NCI-H774 (cell line): ENCODE measurements at places on chromosomes 7 and 10.
A peak's percentile ranks its signal among the peaks of the same experiment; 100 is the strongest.

- DNase-seq = no peak
Observed at GRCh38 chr10:17910125-17910789, 41.5 kb upstream of the SLC39A12 start.

DNA sequence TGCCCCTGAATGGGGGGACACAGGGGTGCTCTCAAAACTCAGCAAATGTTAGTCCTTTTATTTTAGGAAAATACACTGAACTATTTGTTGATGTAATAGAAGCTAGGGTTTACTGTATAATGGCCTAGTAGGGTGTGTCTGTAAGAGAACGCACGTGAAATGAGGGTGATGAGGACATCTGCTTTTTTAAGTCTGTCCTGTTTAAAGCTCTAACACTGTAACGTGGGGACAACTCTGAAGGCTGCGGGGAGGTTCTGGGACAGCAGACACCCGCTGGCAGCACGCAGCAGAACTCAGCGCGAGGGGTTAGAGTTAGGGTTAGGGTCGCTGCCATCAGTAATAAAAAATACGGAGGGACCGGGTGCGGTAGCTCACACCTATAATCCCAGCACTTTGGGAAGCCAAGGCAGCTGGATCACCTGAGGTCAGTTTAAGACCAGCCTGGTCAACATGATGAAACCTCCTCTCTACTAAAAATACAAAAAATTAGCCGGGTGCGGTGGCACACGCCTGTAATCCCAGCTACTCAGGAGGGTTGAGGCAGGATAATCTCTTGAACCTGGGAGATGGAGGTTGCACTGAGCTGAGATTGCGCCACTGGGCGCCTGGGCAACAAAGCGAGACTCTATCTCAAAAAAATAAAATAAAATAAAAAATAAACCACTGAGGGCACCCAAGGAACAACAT lies 98.0 kb downstream of the CTBP2 start:
- no peak for DNase-seq

- DNase-seq = no peak
Observed at GRCh38 chr10:33529234-33529633, 194.8 kb upstream of the NRP1 start.

- DNase-seq = no peak
Observed at GRCh38 chr7:93765475-93765874, 125.1 kb downstream of the TFPI2 start.

DNA sequence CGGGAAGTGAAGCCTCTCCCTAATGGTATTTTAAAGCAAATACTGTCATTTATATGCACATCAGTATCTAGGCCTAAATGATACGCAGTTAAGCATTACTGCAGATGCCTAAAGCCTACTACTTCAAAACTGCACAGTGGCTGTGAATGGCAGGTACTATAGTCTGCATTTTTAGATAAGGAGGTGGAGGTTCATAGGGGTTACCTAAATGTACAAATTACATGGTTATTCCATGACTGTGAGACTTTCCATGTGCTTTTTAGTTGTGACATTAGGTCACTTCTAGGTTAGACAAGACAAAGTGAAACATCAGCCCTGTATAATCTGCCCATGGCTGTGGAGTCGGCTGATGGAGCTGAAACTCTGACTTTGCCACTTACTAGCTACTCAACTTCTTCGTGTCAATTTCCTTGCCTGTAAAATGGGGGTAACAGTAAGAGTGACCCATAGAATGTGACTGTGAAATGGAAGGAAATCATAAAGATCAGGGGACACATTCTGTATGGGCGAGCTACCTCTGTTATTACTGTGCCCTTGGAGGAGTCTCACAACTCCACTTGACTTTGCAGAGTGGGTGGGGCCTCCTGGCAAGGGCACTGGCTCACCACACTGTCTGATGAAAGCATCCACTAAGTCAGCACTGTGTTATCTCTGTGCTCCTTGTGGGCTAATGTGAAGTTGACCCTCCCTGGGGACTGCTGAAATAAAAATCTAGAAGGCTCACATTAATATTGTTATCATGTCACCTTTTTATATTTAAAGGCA lies 239.4 kb downstream of the TNS3 start:
- no peak for DNase-seq

GRCh38 chr7:98514211-98515031 lies 102.7 kb upstream of the NPTX2 start:
- no peak for DNase-seq

DNA sequence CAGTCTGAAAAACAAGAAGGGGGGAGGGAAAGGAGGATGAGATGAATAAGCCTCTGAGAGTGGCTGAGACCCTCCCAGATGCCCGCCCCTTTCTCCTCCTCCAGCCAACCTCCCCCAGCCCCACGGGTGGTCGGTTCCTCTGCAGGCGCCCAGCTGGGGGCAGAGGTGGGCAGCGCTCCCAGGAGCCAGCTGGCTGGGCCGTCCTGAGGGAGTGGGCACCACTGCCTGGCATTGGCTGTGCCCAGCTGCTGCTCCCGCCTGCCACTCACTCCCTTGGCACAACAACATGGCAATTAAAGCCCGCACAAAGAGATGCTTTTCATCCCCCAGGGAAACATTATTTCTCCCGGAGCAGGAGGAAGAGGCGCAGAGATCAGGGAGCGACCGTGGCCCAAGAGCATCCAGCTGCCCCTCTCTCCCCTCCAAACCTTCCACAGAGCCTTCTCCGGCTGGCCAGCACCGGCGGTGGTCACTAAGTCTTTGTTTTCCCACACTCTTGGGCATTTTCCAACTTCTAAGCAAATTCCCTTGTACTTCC lies 107.2 kb downstream of the SPDYE5 start:
- DNase-seq = no peak

DNA sequence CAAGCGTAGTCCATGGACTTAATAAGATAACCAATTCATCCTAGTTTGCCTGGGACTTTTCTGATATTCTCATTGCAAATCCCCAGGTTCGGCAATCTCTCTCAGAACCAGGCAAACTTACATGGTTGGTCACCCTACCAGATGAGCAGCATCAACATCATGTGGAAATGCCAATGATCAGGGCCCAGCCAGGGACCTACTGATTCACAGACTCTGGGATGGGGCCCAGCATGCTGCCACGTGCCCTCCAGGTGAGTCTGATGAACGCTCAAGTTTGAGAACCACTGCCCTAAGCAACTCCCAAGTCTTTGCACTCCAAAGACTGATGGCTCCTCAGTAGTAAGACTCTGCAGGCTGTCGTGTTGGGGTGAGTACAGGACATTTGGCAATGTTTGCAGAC lies 2.7 kb downstream of the LAMB4 start:
- DNase-seq = no peak

- DNase-seq = no peak
Observed at GRCh38 chr10:38127812-38128211, 33.7 kb downstream of the ZNF37A start.

DNA sequence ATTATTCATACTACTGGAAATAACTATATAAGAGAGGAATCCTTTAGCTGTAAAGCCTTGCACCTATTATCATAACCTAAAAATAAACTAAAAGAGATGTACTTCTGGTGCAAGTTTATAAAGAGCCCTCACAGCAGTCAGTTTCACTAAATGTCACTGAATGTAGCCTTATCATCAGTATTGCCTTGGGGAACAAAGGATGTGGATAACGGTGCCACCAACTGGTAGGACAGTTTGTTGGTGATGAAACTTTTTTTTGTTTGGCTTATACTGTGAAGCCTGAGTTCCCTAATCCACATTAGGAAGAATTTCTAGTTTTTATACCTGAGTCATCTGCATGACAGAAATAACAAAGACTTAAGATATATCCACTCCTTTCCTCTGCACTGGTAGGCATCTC lies 117.9 kb upstream of the COL1A2 start:
- DNase-seq = no peak

DNA sequence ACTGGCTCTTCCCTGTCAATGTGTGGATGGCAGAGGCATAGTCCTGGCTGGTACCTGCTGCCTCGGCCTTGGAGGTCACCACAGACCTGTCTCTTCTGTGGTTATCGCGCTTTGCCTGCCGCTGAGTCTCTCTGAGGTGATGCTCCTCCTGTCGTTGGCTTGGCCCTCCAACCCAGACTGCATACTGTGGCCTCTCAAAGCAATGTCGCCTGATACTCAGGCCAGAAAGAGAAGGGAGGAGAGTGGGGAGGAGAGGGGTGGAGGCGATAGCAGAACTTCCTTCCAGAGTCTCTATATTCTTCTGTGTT lies 133.2 kb upstream of the KCNMA1 start:
- no peak for DNase-seq

GRCh38 chr7:8114175-8114574 lies 145.6 kb downstream of the GLCCI1 start:
- no peak for DNase-seq

GRCh38 chr10:6128087-6128486 lies 39.3 kb downstream of the RBM17 start:
- DNase-seq = no peak

DNA sequence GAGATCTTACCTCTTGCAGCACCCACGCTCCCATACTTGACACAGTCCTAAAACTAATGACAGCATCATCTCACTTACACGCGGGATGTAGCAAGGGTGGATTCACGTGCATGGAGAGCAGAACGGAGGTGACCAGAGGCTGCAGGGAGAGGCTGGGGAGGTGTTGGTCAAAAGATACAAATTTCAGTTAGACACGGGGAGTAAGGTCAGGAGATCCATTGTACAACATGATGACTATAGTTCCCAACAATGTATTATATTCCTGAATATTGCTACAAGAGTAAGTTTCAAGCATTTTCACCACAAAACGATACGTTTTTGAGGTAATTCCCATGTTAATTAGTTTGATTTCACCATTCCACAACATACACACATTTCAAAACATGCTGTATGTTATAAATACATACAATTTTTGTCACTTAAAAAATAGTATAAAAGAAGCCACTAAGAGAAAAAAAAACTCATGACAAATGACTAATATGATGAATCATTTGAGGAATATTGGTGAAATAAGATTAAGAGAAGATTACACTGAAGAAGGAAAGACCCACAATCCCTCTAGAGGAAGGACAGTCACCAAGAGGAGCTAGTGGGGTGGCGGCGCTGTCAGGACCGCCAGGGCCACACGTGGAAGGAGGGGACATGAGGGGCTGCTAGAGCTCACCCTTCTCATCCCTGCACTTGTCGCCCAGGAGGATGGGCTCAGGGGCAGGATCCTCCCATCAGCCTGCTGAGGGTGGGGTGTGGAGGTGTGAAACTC lies 49.4 kb upstream of the EGFR start:
- DNase-seq = no peak

- DNase-seq = no peak
Observed at GRCh38 chr7:4783292-4783652, 7.8 kb downstream of the AP5Z1 start.

DNA sequence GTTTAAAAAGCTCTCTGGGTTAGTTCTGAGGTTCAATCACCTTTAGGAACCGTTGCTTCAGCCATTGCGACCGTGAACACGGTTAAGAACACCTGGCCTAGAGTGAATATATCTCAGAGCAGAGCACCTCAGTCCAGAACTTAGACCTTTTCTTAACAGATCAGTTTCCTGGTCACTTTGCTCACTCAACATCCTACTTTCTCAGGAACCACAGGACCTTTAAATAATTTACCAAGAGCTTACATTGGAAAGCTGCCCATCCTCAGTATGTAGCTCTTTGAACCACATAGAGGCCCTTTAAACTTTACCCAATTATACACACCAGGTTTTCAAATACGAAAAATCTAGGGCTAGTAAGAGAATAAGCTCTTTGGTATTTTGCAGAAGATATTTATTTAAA lies 153.2 kb downstream of the NRBF2 start:
- DNase-seq = no peak

DNA sequence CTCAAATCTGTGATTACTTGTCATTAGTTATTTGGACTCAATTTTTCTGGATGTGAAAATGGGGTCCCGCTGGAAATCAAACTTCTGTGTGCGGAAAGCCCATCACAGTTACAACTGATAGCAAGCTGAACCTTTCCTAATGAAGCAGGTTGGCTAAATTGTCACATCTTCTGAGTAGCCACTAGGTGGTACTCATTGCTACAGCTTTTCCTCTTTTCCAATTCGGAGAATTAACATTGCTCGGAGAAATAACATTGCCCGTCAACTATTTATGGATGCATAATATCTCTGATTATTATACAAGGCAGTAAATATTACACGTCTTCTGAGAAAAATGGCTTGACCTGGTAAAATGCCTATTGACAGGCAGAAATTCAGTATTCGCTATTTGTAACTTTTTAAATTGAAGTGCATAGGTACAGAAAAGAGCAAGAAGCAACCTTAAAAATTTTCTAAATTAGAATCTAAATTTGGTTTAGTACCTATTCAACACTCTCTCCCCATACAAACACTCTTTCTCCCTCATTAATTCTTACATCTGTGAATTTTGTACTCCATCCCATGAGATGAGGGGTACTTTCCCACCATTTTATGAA lies 17.3 kb upstream of the BLOC1S2 start:
- DNase-seq = no peak

DNA sequence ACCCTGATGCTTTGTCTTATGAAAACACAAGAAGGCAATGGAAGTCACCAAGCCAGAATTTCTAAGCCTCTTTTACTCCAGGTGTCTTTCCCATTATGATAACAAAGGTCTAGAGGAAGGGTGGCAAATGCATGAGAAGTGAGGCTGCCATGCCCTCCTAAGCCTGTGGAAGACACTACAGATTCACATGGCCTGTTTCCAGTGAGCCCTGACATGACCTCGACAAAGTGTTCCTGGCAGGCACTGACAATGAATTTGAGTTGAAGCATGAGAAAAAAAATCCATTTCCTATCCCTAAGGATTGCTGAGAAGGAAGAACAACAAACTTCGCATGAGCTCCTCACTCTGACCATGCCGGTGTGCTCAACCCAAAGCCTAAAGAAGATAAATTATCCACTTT lies 268.0 kb downstream of the HTR7 start:
- DNase-seq = no peak

DNA sequence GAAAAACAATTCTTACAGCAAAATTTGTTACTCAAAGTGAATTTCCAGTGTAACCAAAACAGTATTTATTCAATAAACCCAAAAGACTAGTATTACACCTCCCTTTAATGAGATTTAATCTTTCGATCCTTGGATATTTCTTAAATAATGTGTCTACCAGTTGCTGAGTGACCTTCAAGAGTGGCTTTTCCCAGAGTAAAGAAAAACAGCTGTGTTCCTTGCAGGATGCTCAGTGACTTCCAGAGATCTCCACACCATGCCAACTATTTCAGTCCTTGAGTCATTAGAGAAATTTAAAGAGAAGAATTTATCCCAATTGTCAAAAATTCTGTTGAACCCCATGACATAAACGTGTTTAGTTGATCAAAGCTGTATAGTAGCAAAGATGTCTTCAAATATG lies 44.0 kb downstream of the IMMP2L start:
- DNase-seq = no peak

DNA sequence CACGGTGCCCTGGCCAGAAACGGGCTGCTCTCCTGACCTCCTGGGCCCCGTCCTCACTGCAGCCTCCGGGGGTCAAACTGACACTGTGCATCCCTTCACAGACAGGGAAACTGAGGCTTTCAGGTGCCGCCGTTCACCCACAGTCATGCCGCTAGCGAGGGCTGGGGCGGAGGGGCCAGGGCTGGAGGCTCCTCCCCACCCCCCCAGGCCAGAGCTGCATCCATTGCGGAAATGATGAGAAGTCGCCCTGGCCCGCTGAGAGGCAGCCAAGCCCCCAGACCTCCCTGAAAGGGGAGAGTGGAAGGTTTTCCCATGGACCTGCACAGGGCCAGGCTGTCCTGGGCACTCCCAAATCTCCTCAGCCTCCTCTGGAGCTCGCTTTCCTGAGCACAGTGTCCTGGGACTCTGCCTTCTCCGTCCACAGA lies 16.5 kb upstream of the INPP5A start:
- DNase-seq = no peak

GRCh38 chr7:155471718-155472117 lies 13.8 kb downstream of the EN2 start:
- DNase-seq = no peak

GRCh38 chr7:157010588-157011332 lies at the start of gene MNX1:
Gene MNX1, minus strand, starts transcription at chr7:157010663. Its CDS starts 313 bp downstream, at chr7:157010350.
- peak; percentile 90 for DNase-seq
